Activated CD8-positive, alpha-beta memory T cell treated with anti-CD3 and anti-CD28 coated beads for 4 hours (primary cell): ENCODE measurements at places on chromosomes 4 and X.

GRCh38 chrX:28491941-28492340 lies 95.3 kb upstream of the IL1RAPL1 start:
- no peak for DNase-seq

DNA sequence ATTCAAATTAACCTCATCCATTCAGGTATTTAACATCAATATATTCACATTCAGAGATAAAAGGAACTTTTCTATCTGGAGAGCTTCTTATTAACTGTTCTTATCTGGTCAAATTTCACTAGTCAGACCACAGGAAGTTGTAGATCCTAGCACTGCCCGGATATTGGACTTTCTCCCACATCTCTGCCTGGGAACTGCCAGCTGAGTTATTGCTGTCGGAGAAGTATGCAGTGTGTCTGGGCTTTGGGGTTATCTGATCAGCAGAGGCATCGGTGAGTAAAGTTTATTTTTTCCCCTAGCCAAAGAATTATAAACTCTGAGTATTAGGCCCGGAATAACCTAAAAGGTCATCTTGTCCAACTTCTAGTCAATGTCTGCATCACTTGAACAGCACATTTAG lies 45.1 kb downstream of the OR13H1 start:
- no peak for DNase-seq

DNA sequence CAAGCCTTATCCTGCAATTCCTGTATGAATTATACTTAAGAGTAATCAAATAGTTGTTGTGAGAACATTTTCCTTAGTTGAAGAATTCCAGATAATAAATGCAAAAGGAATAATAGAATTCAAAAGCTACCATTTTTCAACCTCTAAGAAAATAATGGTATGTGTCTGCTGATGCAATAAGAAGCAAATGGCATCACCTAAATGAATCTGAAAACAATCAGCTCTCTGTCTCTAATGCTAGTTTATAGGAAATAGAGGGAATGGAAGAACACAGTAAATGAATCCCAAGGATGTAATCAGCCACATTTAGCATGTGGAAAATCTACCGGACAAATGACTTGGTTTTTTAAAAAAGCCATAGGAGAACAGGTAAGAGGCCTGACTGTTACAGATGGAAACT lies 115.1 kb downstream of the DCHS2 start:
- no peak for DNase-seq

DNA sequence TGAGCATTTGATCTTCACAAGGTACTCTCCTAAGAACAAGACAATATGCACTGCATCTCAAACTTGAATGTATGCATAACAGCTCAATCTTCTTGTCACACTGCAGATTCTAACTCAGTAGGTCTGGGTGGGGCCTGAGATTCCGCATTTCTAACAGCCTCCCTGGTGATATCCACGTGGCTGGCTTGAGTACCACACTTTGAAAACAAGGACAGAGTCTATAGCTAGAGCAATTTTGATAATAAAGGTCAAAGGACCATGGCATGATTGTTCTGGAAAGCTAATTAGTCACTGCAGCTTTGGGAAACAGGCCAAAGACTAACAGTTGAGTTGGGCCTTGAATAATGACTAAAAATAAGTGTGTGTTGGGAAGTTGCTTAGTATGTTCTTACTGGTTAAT lies 213.3 kb downstream of the GBA3 start:
- no peak for DNase-seq

- DNase-seq = no peak
Measured at GRCh38 chr4:1187182-1187581, 14.8 kb upstream of the SPON2 start.

GRCh38 chr4:47251348-47252135 lies 212.0 kb downstream of the COMMD8 start:
- DNase-seq = no peak

DNA sequence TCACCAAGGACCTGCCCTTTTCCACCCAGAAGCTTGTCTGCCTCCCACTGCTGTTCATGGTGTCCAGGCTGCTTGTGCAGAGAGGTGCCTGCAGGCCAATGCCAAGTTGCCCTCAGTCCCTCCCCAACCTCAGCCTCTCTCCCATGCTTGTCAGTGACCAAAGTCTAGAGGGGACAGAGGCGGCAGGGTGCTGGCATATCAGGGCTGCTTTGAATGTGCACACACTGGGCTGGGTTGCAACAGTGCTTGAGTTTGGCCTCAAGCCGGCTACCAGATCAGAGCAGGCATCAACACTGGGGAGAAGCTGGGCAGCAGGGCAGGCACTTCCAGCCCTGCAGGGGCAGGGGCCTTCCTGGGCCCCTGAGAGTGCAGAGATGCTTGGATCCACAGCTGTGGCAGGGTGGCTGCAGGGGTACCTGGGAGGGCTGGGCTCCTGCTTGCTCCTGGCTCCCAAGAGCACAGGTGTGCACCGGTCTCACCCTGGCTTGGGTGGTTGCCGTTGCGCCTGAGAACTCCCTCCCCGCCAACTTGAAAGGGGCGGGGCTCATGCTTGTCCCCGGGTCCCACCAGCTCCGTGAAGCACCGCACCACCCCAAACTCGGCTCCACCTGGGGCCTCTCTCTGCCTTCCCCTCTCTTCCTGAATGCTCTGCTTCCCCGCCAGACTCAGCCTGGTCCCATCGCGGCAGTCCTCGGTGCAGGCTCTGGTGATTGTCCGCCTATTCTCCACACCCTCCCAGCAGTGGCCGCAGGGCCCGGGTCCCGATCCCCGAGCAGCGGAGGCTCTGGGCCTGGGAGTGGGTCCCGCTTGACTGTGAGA lies 1681.9 kb upstream of the ADGRL3 start:
- no peak for DNase-seq

- no peak for DNase-seq
Measured at GRCh38 chr4:139767585-139767984, 102.0 kb downstream of the MGST2 start.

GRCh38 chrX:9878146-9878820 lies 88.9 kb upstream of the CLDN34 start:
- no peak for DNase-seq

GRCh38 chrX:77527233-77528001 lies 80.2 kb downstream of the FGF16 start:
- DNase-seq = no peak

- no peak for DNase-seq
Measured at GRCh38 chrX:147891896-147892295, 19.8 kb upstream of the FMR1 start.

DNA sequence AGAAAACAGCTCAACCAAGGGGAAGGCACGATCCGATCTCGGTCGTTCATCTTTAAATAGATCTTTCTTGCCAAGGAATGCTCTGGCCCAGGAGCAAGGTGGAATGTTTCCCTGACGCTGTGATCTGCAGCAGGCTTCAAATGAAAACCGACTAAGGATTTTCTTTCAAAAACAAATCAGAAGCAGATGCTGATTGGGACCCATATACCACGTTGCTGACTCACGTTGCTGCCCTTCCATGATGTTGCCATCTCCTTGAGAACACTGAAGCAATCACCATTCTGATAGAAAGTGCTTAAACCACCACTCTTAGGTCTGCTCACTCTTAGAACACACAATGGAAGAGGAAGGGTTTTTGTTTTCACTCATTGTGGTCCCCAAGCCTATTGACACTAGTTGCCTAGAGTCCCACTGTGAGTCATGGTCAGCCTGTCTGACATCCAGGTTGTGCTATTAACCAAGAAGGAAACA lies 26.1 kb downstream of the LAMTOR3 start:
- no peak for DNase-seq

- DNase-seq = no peak
Measured at GRCh38 chr4:76012388-76012801, 5.1 kb upstream of the CXCL9 start.

- no peak for DNase-seq
Measured at GRCh38 chr4:170716868-170717267, 627.1 kb upstream of the AADAT start.

DNA sequence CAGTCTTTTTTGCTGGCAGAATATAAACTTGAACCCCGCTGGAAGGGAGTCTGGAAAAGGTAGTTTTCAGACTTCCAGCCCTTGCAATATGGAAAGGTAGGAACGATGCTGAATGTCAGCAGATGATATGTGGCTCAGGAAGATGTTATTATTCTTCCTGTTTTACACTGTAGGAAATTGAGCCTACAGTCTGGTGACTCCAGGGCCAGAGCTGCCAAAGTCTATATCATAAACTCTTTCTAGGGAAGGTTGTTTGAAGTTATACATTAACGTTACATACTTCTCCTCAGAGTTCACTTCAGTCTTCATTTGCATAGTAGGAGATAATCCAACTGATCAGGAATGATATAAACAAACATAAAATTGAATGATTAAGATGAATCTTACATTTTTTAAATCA lies 141.3 kb downstream of the FAT4 start:
- DNase-seq = no peak

GRCh38 chrX:79631526-79631925 lies 264.4 kb upstream of the ITM2A start:
- no peak for DNase-seq

DNA sequence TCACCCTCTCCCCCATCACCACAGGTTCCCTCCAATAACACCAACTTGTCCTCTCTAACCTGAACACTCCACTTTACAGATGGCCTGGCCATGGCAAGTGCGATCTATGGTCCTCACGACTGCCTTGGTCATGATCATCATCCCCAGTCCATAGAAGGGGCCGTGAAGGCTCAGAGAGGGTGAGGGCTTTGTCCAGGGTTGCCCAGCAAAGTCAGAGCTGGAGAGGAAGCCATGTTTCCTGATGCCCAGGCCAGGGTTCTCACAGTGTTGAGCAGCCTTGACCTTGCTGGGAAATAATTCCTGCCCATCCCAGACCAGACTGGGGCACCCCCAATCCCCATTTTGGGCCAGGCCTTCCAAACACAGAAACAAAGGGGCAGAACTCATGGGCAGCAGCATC lies 42.9 kb upstream of the MAN2B2 start:
- DNase-seq = no peak

- peak; percentile 67 for DNase-seq
Measured at GRCh38 chr4:113682730-113683537, 78.6 kb downstream of the CAMK2D start.

DNA sequence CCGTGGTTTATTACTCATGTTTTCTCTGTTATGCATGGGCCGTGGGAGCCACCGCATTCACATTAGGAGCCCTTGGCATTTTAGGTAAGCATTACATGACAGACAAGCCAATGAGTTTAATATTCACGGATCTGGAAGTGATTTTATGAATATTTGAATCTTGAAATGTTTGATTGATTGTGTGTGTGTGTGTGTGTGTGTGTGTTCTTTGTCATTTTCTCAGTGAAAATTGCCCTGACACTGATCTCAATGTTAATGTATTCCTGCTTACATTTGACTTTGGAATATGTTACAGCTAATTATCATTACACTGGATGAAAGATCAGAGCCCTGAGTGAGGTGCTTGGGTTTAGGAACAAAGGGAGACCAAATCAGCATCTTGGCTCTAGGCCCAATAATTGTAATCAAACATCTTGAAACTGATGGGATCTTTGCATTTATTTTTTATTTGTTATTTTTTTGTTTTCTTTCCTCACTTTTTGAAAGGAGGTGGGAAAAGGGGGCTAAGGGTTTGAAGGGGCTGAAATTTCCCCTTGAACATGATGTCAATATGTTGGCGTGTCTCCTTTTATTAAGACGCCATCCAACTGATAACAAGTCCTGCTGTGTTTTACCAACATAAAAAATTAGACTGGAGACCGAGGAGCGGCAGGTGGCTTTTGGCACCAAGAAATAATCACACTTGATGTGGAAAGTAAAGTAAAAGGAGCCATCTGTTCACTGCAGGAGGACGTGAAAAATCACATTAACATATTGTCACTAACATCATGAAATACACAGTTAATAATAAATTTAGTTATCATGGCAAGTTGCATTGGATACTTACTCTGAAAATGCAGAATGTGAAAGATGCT lies 5.2 kb upstream of the GK2 start:
- DNase-seq = no peak

GRCh38 chrX:46477435-46477834 lies 67.8 kb downstream of the ZNF674 start:
- no peak for DNase-seq

- DNase-seq = no peak
Measured at GRCh38 chr4:147822128-147822527, 90.2 kb downstream of the ARHGAP10 start.

GRCh38 chrX:11254417-11255109 lies 38.6 kb upstream of the AMELX start:
- no peak for DNase-seq

DNA sequence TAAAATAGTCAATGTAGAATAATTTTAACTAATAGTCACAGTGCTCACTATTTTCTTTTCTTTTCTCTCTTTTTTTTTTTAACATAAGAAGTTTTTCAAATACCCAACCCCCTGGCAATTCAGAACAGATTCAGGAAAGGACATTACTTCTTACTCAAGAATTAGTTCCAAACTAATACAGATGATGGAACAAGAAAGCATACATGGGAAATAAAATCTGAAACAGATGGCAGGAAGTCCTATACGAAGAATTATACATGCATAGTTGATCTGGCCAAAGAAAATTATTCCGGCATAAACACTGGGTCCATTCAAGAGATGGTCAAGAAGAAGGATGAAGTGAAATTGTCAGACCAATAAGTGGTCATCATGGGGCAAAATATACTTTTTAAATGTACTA lies 614.4 kb upstream of the INTU start:
- DNase-seq = no peak

DNA sequence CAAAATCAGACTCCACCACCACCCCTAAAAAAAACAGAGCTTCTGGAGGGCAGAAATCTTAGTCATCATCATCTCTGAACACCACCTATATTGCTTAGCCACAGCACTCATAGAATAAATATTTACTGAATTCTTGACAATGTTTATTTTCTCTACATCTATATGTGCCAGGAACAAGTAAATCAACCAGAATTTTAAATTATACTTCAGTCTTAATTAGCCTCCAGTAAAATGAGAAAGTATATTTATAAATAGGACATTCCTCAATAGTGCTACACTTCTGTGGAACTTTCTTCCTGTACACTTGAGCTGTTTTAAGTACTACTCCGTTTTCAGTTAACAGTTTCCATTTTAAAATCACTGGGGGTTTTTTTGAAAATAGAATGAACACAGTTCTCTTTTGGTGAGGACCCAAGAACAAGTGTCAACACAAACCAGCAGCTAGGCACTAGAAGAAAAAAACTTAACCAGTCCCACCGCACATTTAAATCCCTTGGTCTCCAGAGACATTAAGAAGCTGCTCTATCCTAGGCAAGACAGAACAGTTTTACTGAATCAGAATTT lies 25.5 kb downstream of the SMIM14 start:
- no peak for DNase-seq

DNA sequence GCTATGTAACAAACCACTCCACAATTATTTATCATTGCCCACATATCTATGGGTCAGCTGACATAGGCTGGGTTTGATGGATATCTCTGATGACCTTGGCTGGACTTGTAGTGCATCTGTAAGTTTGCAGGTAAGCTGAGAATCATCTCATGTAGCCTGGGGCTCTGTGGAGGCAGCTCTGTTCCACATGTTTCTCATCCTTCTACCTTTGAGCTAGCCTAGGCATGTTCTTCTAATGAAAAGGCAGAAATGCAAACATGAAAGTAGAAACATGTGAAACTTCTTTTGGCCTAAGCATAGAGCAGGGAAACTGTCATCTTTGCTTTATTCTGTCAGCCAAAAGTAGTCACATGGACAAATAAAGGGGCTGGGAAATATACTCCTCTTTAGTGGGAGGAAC lies 18.2 kb downstream of the MRPL1 start:
- no peak for DNase-seq
